Retinal pigment epithelial cell (primary cell): ENCODE measurements at places on chromosomes 2 and 18.

DNA sequence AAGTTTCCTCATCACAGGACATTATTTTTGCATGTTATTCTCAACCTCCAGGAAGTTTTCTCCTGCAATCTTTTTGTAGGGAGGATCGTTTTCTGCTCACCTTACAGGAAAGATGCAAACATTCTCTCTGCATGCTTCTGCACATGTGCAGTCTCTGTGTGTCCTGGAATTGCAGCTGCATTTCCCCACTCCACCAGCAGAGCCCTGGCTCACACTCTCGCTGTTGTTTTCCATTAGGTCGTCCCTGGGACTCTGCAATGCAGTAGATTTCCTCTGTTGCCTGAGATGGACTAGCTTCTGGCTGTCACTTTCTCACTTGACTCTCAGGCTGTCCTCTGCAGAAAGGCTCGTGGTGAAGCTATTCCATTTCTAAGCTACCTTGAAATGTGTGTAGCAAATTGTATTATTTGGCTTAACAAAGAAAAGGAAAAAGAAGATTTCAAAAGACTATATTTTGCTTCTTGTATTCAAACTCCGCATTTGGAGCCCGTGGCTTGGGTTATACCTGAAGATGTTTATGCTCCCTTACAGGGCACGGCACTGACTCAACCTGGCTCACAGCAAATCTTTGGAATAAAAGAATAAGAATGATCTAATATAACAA is 346.7 kb downstream of the RAD51AP2 start:
- DNase-seq, result no peak

GRCh38 chr2:10169581-10169980 is 47.0 kb downstream of the RRM2 start:
- DNase-seq, result no peak

GRCh38 chr2:3042601-3043585 is 334.7 kb downstream of the EIPR1 start:
- no peak for DNase-seq

- no peak for DNase-seq
Measured at GRCh38 chr18:78875016-78875777, 104.4 kb upstream of the SALL3 start.

GRCh38 chr2:176567361-176567760 is 298.1 kb downstream of the MTX2 start:
- no peak for DNase-seq

DNA sequence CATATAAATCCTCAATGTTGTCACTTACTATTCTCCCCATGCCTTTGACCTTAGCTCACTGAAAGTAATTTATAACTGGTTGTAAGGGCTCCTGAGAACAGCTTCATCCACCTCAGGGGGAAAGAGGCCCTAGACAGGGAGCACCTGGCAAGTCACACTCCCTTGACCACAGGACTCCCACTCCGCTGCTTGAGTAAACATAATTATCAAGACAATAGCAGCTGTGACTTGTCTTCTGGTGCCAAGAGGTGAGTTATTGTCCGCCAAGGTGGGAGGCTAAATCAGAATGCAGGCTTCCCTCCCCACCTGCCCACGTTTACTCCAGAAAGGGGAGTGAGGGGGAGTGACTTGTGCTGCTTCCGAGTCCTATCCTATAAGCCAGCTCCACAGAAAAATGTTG is 230.6 kb upstream of the LRATD1 start:
- no peak for DNase-seq

GRCh38 chr18:58580623-58581022 is 48.3 kb downstream of the ALPK2 start:
- no peak for DNase-seq

- no peak for DNase-seq
Measured at GRCh38 chr2:167132066-167132465, 243.8 kb downstream of the XIRP2 start.

DNA sequence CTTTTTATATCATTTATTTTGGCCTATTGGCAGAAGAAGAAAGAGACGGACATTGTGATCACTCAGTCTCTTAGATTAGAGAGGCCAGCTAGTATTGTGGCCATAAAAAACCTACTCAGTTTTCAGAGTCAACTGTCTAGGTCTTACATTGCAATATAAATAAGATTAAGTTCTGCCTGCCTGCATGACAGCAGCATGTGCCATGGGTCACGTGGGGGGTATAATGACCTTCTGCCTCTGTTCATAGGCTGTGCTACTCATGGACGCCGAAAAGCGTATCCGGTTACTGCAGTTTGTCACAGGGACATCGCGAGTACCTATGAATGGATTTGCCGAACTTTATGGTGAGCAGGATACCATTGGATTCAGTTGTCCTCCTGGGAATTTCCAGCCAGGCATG is 238.5 kb downstream of the ALPK2 start:
- no peak for DNase-seq
